Stimulated activated CD8-positive, alpha-beta memory T cell treated with anti-CD3 and anti-CD28 coated beads, Interleukin-7, amount 100 ng/mL, for 48 hours (primary cell): ENCODE measurements at places on chromosomes 2 and 18.

DNA sequence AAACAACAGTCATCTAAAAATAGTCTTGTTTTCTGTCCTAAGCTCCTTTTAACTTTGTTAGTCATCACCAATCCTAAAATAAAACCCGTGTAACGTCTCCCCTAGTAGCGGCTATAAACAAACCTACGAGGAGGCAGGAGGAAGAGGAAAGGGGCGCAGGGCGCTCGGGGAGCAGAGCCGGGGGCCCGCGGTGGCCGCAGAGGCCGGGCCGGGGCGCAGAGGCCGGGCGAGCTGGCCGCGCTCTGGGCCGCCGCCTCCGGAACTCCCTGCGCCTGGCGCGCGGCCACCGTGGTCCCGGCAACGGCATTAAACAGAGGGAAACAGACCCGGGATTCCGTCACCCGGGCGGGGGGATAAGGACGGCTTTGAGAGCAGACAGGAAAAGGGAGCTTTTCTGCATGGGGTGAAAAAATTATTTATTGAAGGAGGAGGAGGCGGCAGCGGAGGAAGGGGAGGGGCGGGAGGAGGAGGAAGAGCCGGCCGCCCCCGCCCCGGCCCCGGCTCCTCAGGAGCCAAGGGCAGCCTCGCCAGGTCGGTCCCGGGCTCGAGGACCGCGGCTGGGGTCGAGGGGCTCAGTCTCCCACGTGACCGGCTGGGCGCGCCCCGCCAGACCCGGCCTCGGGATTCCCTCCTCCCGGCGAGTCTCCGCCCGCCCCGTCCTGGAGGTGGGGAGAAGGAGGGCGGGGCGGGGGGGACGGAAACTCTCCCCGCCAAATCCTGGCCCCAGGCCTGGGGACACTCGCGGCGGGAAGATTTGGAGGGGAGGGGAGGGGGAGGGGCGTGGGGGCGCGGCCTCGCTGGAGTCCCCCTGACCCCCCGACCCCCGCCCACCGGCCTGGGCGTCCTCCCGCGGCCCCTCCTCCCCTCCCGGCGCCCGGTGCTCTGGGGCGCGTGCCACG is 1.8 kb upstream of the NFATC1 start:
- DNase-seq = no peak

DNA sequence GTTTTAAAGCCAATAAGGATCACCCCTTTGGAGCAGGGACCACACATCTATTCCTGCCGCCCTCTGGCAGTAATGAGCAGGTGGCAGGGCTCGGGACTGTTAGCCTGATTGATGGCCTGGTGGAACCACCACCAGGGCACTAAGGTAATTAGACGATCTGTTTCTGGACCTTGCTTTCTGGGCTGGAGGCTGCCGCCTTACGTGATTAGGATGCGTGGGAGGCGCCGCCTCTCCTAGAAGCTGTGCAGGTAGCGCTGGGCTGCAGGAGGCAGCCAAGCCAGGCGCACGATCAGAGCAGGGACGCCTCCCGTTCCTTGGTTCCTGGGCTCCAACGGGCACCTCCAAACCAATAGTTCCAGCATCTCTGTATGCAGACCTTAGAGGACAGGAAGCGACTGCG is 242.6 kb upstream of the RAB12 start:
- no peak for DNase-seq

DNA sequence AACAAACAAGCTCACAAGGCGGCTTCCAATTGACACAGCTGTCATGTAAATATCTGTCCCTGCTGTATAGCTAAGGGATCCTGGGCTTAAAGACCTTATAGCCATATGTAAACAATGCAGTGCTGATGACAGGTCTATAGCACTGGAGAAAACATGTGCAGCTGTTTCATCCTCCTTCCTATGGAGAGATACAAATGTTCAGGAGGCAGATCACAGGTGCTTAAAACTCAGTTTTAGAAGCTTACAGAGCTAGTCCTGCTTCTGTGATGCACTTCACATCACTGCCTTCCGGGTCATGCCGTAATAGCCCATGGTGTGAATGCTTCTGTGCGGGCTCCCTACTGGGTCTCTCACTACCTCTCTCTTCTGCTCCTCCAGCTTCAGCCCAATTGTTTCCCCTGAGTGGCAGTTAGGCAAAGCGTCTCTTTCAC is 262.4 kb upstream of the CHST9 start:
- DNase-seq = no peak

- DNase-seq = no peak
These were observed 11.8 kb downstream of the FBLN7 start for GRCh38 chr2:112149866-112150435.

DNA sequence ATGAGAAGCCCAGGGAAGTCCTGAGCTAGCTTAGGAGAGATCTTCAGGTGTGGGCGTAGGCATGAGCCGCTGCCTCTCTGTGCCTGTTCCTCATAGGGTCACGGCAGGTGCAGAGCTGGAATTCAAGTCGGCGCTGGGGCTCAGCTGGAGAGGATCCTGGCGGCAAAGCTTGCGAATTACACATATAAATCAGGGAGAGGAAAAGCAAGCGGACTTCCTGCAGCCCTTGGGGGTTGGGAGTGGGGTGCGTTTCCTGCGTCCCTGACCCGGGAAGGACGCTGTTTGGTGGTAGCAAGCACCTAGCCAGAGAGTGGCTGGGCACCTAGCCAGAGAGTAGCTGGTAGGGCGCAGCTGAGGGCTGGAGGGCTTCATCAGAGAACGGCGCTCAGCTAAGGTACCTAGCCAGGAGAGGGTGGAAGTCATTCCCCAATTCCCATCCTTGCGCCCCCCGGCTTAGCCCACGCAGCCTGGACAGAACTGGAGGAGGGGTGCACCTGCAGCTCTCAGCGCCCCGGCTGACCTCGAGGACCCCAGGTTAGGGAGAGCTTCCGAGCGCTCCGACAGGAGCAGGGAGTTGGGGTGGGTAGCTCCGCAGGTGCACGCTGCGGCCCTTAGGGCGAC is 459 bp upstream of the EFR3B start:
- DNase-seq = no peak
